ENCODE measurements at places on chromosomes 5 and 9. TPM values are rescaled to one million over a fixed set of nuclear protein-coding genes. Genes with fewer than 3 reads are reported as not detected.

GRCh38 chr9:17062497-17062896, 72.3 kb upstream of the CNTLN start:
- no peak for DNase-seq

Gene TMC1
- not detected for total RNA-seq

GRCh38 chr5:118775790-118776499, 212.4 kb downstream of the DTWD2 start:
- DNase-seq = no peak

Gene FAM221B
- total RNA-seq = not detected

Gene SLC34A1
- not detected for total RNA-seq

Gene IL5
- not detected for total RNA-seq

DNA sequence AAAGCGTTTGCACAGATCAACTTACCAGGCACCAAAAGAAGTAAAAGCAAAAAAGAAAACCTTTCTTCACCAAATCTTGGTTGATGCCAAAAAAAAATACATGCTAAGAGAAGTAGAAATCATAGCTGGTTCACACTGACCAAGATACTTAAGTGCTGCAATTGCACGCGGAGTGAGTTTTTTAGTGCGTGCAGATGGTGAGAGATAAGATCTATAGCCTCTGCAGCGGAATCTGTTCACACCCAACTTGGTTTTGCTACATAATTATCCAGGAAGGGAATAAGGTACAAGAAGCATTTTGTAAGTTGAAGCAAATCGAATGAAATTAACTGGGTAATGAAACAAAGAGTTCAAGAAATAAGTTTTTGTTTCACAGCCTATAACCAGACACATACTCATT, 36.4 kb upstream of the CCDC152 start:
- DNase-seq = no peak

Gene MYOZ3
- total RNA-seq = 0.02 TPM

Data from SJCRH30 (cell line).